ENCODE measurements at places on chromosomes 5 and 9.
A peak's percentile ranks its signal among the peaks of the same experiment; 100 is the strongest.

DNA sequence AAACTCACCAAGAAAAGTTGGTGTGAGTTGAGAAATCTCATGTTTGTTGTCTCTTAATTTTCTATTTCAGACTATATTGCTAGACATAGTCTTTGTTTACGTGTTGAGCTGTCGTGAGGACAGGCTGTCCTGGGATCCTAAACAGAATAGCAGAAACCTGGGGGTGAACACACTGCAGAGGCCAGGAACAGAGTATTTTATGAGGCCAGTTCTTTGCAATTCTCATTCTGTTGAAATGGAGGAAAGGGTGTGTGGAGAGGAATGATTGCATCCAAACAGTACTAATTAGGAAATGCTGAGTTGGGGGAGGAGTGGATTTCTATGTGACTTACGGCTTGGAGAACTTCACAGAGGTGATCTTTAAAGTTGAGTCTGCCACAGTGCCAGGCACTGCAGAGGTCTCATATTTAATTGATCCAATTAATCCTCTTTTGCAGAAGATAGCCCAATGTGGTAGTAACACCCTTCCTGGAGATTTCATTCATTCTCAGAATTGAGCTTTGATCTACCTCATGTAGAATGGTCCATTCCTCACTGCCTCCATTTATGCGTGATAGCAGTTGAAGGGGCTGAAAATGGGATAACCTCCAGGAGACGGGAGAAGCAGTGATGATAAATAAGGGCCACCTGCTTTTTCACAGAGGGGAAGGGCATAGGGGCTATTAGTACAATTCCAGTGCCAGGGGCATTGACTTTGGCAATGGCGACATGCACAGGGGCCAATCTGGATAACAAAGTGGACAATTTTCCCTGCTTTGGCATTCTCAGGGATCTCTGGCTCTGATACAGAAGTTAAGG lies 84.7 kb upstream of the TNFAIP8 start:
- no peak for DNase-seq

GRCh38 chr5:37851305-37851704 lies 11.5 kb upstream of the GDNF start:
- DNase-seq, result no peak

DNA sequence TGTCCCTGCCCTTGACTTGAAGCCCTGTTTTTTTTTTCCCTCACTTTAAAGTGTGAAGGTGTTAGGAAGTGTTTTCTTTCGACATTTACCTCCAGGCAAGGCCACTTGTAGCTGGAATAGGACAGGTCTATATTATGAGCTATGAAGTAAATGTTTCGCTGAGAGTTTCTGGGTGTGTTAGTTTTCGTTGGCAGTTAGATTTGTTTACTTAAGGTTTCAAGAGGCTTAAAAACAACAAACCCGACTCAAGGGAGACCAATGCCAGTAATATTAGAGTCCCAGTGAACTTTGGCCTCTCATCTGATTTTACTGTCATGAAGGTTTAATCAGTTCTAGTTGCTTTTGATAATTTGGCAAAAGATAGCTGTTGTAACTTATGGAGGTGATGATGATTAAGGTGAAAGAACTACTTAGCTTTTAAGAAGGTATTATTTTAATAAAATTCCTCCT lies 25.2 kb downstream of the OCLN start:
- peak; percentile 8 for DNase-seq

DNA sequence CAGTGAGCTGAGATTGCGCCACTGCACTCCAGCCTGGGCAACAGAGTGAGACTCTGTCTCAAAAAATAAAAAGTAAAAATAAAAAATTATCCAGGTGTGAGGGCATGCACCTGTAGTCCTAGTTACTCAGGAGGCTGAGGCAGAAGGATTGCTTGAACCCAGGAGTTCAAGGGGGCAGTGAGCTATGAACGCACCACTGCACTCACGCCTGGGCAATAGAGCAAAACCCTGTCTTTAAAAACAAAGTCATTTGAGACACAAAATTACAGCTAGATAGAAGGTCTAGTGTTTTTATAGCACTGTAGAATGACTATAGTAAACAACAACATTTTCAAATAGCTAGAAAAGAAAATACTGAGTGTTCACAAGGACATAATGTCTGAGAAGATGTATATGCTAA lies 16.4 kb downstream of the IL4 start:
- no peak for DNase-seq

DNA sequence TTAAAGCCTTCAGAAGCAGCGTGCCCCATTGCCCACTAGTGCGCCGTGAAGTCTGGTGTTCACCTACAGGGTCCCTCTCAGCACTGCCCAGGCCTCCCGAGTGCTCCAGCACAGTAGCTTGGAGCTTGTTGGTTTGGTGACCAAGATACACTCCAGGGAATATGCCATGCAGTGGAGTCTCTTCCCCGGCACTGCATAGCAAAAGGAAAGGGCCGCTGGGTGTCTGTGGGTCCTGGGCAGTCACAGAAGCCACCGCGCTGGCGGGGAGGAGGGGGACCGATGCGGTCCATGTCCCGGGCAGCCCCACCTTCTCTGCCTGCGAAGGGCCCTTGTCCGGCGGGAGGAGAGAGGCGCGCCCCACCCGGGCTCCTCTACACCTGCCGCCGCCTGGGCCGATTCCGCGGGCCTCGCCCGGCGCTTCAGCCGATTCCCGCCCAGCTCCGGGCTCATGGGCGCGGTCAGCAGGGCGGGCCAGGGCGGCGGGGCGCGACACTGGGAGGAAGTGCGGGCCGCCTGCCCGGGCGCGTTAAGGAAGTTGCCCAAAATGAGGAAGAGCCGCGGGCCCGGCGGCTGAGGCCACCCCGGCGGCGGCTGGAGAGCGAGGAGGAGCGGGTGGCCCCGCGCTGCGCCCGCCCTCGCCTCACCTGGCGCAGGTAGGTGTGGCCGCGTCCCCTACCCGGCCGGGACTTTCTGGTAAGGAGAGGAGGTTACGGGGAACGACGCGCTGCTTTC lies at the start of gene SYK:
Gene SYK (plus strand): TSS at position 579 of the 732 bp plus-strand sequence. CDS start 42,080 bp downstream, outside the sequence.
- DNase-seq, result peak; percentile 36

DNA sequence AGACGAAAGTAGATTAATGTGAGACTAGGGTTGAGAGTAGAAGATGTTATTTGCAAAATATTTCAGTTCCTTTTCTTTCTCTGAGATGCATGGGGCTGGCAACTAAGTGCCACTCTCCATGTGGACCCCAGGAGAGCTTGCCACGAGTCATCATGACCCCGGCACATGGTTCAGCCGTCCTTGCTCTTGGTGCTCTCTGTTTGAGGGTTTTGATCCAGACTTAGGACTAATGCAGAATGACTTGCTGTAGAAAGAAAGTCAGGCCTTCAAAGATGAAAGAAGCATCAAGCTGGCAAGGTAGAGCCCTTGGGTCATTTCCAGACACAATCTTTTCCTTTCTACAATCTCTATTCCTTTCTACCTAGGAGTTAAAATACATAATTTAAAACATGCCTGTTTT lies 84.7 kb downstream of the RASGRF2 start:
- no peak for DNase-seq

DNA sequence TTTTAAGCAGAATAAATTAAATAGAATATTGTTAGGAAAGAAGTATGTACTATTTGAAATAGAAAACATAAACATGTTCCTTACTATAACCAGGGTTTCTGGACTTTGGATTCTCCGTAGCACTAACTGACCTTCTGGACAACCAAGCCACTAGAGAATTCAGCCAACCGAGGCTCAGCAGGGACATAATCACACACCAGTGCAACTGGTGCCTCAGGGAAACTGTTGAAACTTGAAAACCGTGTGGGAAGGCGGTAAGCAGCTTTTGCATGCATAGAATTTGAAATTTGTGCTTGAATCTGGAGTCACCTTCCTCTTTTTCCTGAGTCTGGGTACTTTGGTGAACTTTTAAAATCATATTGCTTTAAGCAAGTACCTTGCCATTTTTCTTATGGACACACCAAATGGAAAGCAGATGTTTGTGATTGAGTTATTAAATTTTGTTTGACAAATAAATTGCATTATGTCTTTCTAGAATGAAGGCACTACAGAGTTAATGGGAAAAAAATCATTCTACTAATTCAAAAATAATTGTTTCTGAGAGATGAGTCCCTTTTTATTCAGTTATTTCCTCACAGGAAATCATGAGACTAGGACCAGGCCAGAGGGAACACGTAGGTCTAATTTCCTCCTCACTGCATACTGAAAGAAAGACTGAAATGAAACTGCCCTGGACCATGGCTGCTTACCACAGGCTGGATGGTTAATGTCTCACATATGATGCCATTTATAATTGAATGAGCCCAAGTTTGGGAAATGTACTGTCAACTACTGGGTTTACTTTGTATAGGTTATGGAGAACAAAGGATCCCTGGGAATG lies 20.6 kb upstream of the SCAMP1 start:
- no peak for DNase-seq

- DNase-seq, result no peak
Observed at GRCh38 chr5:141825791-141826560, 52.2 kb downstream of the PCDH1 start.

GRCh38 chr9:89522959-89523285 lies 25.0 kb upstream of the SEMA4D start:
- DNase-seq, result no peak

DNA sequence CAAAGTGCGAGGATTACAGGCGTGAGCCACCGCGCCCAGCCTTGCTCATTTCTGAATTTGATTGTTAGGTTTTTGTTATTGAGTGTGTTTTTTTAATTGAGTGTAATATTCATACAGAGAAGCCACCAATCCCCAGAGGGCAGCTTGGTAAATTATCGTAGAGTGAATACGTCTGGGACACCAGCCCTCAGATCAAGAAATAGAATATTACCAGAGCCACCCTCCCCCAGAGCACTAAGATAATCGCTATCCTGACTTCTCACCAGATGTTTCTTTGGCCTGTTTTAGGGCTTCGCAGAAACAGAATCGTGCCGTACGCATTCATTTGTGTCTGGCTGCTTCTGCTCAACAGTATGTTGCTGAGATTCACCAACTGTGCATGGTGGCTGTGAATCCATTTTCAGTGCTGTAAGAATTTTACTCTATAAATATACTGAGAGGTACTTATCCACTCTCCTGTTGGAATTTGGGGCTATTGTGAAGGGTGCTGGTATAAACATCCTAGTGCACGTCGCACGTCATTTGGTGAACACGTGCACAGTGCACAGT lies 37.8 kb upstream of the RUFY1 start:
- DNase-seq, result no peak

DNA sequence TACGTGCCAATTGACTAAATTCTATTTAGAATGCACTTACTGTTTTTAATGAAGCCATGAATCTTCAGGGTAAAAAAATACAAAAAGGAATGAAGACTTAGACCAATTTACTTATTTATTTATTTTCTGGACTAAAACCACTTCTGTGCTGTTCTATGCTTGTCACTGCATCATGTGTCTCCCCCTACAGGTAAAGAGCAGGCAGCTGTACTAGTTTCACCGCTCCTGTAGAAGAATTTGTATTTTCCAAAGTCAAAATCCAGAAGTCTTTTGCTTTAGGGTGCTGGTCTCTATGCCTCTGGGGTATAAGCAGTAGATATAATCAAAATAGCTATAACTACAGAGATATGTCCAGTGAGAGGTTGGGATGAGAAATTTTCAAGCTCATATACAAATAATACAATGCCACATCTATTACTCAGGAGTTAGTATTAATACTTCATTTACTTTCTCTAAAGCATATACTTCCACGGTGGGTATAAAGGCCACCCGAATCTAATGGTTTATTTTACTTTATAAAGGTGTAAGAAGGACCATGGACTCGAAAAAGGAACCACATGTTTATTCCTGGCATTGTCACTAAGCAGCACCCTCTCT lies 591.5 kb downstream of the RAB3C start:
- peak; percentile 49 for DNase-seq

DNA sequence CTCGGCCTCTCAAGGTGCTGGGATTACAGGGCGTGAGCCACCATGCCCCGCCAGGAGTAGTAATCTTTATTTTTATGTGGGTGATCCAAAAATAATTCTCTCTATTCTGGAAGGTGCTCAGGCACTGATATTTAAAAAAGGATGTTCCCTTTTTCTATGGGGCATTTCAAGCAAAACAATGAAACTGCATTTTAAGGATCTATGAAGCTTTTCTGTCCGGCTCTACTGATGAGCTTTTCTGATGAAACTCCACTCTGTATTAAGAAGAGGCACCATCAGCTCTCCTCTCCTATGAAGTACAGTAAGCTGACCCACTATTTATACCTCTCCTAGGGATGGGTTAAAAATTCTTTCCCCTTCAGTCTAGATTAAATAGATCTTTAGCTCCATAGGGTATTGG lies 7.4 kb downstream of the ADAM19 start:
- no peak for DNase-seq

DNA sequence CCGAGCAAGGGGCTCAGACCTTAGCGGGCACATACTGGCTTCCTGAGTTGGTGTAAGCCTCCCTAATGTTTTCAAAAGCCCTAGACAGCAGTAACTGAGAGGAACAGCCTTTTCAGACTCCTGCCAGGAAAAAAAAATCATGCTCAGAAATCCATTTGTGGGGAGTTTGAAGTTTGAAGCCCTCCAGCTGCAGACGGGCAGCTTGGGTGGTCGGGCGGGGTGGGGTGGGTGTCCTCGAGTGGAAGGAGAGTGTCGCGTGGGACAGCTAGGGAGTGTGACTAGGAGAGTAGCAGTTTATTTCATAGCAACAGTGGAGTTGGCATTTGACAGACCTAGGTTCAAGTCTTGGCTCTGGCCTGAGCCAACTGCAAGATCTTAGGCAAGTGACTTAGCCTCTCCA lies 90.7 kb upstream of the PITX1 start:
- no peak for DNase-seq

DNA sequence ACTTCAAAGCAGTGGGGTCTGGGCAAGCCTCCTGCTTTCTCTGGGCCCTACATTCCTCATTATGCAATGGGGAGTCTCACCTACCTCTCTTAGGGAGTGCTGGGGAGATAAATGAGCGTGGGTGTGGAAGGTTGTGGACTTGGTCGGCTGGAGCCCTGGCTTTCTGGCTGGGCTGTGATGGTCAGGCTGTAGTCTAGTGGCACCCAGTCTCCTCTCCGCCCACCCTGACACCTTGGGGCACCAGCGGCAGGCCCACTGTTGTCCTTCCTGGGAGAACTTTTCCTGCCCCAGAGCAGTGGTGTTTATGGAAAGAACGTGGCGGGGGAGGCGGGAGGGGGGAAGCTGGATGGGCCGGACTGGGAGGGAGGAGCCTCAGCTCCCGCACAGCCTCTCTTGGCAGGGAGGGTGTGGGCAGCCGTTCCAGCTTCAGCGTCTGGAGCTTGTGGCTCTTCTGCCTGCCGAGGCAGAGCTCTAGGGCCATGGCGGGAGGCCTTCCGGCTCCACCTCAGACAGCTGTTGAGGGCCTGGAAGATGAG lies 4.1 kb downstream of the PTGS1 start:
- DNase-seq, result no peak

DNA sequence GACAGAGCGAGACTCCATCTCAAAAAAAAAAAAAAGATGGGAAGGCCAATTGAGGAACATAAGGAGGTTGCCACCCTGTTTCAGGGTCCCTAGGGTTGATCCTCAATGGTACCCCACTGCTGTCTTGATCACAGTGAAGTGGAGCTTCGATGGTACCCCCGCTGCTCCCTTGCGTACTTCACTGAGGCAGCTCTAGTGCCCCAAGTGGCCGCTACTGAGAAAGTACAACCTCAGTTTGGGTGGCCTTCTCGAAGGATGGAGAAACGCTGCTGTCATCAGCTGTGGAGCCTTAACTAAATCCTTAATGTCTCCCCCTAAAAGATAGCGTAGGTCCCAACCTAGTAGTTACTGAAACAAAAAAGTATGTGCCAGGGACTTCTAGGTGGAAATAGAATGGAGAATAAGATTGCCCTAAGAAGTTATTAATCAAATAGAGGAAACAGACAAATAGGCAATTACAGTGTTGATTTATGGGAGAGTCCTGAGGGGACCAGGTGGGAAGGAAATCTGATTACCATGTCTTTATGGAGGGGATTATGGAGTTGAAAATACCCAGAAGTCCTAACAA lies 6.3 kb downstream of the TESK1 start:
- peak; percentile 9 for DNase-seq

GRCh38 chr5:59055745-59056448 lies 473.0 kb downstream of the RAB3C start:
- DNase-seq, result no peak
